ENCODE measurements at places on chromosomes 2 and 18.

- peak; percentile 95 for DNase-seq
Measured at GRCh38 chr2:13558368-13558767, 841.6 kb downstream of the TRIB2 start.

GRCh38 chr2:62727259-62727867 lies 21.9 kb downstream of the EHBP1 start:
- DNase-seq = no peak

DNA sequence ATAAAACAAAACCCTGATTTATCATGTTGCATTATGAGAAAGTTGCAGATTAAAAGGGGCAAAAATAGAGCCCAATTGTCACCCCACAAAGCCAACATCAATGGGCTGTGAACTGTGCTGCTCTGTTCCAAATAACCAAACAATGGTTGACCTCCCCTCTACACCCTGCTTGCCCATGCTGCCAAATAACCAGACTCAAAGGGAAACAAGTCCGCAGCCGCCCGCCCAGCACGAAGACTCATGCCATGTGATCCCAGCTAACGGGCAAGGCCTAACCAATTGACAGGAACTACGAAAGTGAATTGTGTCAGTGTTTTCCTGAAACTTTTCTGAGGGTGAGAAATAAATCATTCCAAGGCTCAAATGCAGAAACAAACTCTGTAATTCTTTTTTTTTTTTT lies 97.9 kb upstream of the RIOK3 start:
- no peak for DNase-seq

DNA sequence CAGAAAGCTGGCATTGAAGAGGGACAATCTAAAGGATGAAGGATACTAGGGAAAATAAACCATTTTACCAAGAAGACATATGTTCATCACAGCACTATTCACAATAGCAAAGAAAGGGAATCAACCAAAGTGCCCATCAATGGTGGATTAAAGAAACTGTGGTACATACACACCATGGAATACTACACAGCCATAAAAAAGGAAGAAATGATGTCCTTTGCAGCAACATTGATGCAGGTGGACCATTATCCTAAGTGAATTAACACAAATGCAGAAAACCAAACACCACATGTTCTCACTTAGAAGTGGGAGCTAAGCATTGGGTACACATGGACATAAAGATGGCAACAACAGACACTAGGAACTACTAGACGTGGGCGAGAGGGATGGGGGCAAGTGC lies 7.2 kb upstream of the MFF start:
- no peak for DNase-seq

- no peak for DNase-seq
Measured at GRCh38 chr18:60060026-60060425, 160.2 kb downstream of the PMAIP1 start.

Measured in epithelial cell of esophagus (primary cell).